ENCODE measurements at places on chromosomes 5 and 9.

- DNase-seq: no peak
These were observed 111.4 kb downstream of the ENC1 start for GRCh38 chr5:74529101-74529500.

- DNase-seq: no peak
These were observed 145.7 kb downstream of the CFAP90 start for GRCh38 chr5:7705261-7705660.

- no peak for DNase-seq
These were observed 279.6 kb downstream of the FANCC start for GRCh38 chr9:95037789-95038521.

- no peak for DNase-seq
These were observed 75.2 kb upstream of the MPDZ start for GRCh38 chr9:13354733-13355132.

- DNase-seq: no peak
These were observed 35.3 kb upstream of the SLIT3 start for GRCh38 chr5:169336242-169336641.

- no peak for DNase-seq
These were observed 149.3 kb upstream of the COL5A1 start for GRCh38 chr9:134492281-134492691.

- peak; percentile 52 for DNase-seq
These were observed 15.3 kb downstream of the MYMK start for GRCh38 chr9:133509179-133510083.

- DNase-seq: no peak
These were observed 691.7 kb upstream of the SEMA6A start for GRCh38 chr5:117266280-117266679.

- no peak for DNase-seq
These were observed 3.4 kb downstream of the SARDH start for GRCh38 chr9:133734590-133735414.

DNA sequence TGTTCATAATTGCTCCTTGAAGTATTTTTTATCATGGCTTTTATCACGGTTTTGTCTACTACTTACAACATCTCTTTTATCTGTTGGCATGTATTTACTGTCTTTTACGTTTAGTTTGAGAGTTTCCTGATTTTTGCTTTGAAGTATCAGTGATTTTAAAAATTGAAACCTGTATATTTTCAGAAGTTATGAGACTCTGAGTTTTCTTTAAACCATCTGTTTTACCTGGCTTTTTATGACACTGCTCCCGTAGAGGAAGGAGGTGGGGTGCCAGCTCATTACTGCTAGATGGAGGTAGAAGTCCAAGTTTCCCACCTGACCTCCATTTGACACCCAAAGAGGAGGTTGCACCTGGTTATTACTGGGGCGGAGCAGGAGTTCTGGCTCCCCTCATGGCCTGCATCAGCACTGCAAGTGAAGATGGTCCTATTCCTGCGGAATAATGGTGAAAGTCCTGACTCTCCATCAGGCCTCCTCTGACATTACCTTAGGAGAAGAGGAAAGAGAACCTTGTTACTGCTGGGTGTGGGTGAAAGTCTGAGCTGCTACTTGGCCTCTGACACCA lies 10.0 kb upstream of the ZNF131 start:
- no peak for DNase-seq

GRCh38 chr9:134211811-134212485 lies 47.6 kb upstream of the RNU6ATAC start:
- no peak for DNase-seq

GRCh38 chr5:173094012-173094661 lies 38.0 kb downstream of the CREBRF start:
- no peak for DNase-seq

DNA sequence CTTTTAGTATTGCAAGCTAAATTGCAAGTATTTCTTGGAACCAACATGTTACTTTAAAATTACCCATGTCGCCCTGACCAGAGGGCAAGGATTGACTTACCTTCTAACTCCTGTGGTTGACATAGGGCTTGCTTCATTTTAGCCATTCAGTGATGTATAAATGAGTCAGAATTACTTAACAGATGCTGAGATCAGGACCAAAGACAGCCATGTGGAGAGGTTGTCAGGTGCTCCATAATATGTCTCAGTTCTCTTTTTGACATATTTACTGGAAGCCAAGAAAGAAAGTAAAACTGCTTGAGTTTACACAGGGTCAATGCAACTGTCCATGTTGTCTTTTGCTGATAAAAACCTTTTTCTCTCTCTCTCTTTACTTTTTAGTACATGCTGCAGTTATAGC lies 33.2 kb downstream of the F2RL2 start:
- no peak for DNase-seq

GRCh38 chr5:147455822-147456450 lies 53.9 kb downstream of the DPYSL3 start:
- DNase-seq: no peak
